HEK293T (cell line): ENCODE measurements at places on chromosomes 6 and 20.

GRCh38 chr6:143692696-143693095 lies 14.9 kb downstream of the PHACTR2 start:
- no peak for DNase-seq

DNA sequence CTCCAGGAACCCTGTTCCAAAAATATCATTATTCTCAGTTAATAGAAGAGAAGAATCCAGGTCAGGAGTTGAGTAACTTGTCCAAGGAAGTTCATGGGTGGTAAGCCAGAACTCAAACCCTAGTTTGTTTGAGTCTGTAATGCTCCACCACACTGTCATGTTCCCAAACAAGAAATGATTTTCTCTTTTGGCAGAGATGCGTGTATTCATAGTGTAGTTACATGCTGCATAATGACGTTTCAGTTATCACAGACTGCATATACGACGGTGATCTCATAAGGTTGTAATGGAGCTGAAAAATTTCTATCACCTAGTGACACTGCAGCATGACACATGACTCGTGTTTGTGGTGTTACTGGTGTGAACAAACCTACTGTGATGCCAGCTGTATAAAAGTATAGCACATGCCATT lies 102.6 kb downstream of the TULP4 start:
- DNase-seq = no peak

GRCh38 chr20:63504642-63505041 lies 5.8 kb upstream of the EEF1A2 start:
- DNase-seq = no peak

DNA sequence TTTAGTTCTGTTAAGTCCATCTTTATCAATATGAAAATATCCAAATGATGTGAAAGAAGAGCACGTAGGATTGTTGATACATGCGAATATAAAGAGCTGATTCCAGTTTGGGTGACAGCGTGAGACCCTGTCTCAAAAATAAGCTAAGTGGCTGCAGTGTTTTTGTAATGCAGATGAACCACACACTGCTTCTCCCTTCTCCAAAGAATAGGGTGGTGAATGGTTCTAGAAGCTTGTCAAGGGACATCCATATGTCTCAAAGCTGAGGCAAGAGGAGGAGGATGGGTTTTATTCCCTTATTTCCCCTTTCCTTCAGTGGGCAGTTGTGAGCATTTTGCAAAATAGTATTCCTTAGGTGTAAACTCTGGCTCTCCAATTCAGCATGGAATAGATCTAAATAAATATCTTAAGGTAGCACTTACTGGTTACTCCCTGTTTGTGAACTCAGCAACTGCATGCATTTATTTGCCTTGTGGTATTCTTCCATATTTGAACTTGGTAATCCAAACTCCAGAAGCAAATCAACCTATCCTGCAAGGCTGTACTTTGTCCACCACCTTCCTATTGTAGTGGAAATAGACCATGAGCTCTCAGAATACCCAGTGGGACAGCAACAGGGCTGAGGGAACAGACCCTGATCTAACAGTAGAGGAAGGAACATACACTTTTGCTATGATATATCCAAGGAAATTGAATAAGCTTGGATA lies 38.0 kb downstream of the XRN2 start:
- DNase-seq = no peak

- no peak for DNase-seq
These were observed 106.8 kb upstream of the MARCKS start for GRCh38 chr6:113750151-113750855.
